ENCODE measurements at places on chromosomes 13 and 19. TPM values are rescaled to one million over a fixed set of nuclear protein-coding genes. Genes with fewer than 3 reads are reported as not detected.

The ACTL9 gene
- not detected for total RNA-seq

The NLRP4 gene
- total RNA-seq, result not detected

The CALR3 gene
- total RNA-seq, result not detected

The GJB6 gene
- total RNA-seq, result 8.3 TPM

The IGFLR1 gene
- 82.6 TPM for total RNA-seq

The CD37 gene
- 101 TPM for total RNA-seq

The OR10H1 gene
- total RNA-seq, result not detected

The PRR20C gene
- total RNA-seq, result not detected

The F10 gene
- not detected for total RNA-seq

The TLE2 gene
- total RNA-seq, result 3.1 TPM

The LILRB3 gene
- total RNA-seq, result not detected

The RAD23A gene
- 220 TPM for total RNA-seq

The ZNF846 gene
- total RNA-seq, result 4.0 TPM

The MYO16 gene
- not detected for total RNA-seq

The ATP4B gene
- total RNA-seq, result not detected

The SYDE1 gene
- 0.40 TPM for total RNA-seq

The ZNF91 gene
- total RNA-seq, result 23.8 TPM

The ZSCAN1 gene
- total RNA-seq, result not detected

The TMEM161A gene
- 33.6 TPM for total RNA-seq

The KL gene
- 0.19 TPM for total RNA-seq

The APLP1 gene
- 0.61 TPM for total RNA-seq

The SIPA1L3 gene
- 15.3 TPM for total RNA-seq

The RPS19 gene
- total RNA-seq, result 3,062 TPM

The NCR1 gene
- 0.44 TPM for total RNA-seq

The FBXO17 gene
- not detected for total RNA-seq

The AMER2 gene
- not detected for total RNA-seq

The PLPPR3 gene
- total RNA-seq, result not detected

The ERICH6B gene
- not detected for total RNA-seq

The SERPINE3 gene
- total RNA-seq, result not detected

The ZNF575 gene
- total RNA-seq, result 2.2 TPM

The ZNF728 gene
- total RNA-seq, result not detected

The ZNF490 gene
- 7.1 TPM for total RNA-seq

The TUBA3C gene
- total RNA-seq, result not detected

The KASH5 gene
- 0.19 TPM for total RNA-seq

The ZNF571 gene
- total RNA-seq, result 1.7 TPM

The LMO7 gene
- 3.5 TPM for total RNA-seq

The CD22 gene
- 0.13 TPM for total RNA-seq
